ENCODE measurements at places on chromosomes 6 and 20.
A peak's percentile ranks its signal among the peaks of the same experiment; 100 is the strongest.

DNA sequence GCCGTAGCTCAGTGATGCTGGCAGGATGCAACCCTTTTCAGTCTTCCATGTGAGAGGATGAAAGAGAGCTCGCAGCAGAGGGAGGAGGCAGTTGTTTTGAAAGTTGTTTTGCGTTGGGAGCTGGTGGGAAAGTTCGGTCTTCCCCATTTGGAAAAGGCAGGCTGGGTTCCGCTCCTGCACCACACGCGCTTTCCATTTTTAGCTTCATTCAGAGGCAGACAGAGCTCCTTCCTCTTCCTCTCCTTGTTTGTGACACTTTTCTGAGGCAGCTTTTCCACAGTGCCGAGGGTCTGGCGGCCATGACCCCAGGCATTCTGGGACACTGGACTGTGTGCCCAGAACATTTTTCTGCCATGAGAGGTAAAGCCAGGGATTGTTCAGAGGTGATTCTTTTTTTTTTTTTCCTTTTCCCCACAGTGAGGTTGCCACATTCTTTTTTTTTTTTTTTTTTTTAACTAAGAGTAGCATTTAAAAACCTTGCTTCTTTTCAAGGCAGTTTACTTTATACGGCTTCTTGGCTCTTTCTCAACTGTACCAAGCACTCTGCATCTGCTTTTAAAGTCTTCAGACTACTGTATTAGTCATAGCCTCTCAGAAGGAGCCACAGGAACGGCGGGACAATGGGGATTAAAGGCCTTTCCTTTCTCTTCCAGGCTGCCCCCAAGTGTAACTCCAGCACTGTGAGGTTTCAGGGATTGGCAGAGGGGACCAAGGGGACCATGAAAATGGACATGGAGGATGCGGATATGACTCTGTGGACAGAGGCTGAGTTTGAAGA, 1.6 kb downstream of the PRDM1 start:
- DNase-seq: no peak

GRCh38 chr6:88856566-88856965, 106.9 kb downstream of the RNGTT start:
- no peak for DNase-seq

GRCh38 chr6:168292826-168293225, 26.8 kb downstream of the DACT2 start:
- peak; percentile 74 for DNase-seq

DNA sequence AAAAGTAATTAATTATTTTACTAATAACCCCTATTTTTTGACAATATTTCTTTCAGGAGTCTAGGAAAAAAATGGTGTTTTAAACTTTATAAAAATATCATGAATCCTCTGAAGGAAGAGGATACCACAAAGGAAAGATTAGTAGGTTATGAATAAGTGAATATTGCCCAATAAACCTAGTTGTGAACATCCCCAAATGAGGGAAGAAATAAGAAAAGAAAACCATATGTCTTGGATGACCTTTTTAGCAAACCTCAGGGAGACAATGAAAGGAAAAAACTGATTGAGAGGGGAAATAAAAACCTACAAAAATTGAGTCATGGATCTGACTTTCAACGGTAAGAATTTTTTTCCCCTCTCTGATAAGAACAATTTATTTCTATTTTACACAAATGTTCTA, 34.4 kb downstream of the TENT5A start:
- DNase-seq: no peak

GRCh38 chr6:158474961-158475343, 84.9 kb upstream of the TMEM181 start:
- DNase-seq: peak; percentile 81

- DNase-seq: no peak
Measured at GRCh38 chr6:16471910-16472297, 233.5 kb downstream of the GMPR start.

GRCh38 chr6:158027590-158028285, 46.1 kb downstream of the SYNJ2 start:
- no peak for DNase-seq

DNA sequence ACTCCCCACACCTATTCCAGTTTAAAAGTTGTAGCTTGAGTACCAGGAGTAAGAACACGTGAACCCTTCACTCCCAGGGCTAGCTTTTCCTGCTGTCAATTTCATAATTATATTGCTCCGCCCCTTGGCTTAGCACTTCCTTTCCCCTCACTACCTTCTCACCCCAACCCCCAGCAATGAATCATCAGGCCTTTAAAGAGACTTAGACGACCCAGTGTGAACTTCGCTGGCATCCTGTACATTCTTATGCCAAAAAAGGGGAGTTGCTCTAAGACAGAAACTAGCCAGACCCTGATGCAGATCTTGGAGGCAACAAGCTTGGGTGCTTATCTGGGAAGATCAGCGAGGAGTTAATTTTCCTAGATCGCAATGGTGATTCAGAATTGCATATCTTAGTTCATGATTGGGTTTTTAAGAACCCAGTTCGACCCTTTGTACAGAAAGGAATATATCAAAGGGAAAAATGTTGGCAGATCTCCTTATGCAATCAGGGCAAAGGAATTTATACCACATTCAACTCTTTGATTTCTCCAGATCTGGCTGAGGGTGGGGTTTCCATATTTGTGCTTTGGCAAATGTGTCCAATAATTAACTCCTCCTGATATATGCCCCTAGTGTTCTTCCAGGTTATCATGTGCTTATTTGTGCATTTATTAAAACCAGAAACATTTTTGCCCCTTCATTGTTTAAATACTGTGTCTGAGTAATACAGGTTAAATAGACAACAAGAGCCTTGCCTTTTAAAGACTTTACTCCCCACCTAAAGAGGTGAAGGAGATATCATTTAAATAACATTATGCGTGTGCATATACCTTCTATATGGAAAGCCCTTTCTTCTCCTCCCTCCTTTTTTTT, 8.1 kb upstream of the ATXN1 start:
- no peak for DNase-seq

DNA sequence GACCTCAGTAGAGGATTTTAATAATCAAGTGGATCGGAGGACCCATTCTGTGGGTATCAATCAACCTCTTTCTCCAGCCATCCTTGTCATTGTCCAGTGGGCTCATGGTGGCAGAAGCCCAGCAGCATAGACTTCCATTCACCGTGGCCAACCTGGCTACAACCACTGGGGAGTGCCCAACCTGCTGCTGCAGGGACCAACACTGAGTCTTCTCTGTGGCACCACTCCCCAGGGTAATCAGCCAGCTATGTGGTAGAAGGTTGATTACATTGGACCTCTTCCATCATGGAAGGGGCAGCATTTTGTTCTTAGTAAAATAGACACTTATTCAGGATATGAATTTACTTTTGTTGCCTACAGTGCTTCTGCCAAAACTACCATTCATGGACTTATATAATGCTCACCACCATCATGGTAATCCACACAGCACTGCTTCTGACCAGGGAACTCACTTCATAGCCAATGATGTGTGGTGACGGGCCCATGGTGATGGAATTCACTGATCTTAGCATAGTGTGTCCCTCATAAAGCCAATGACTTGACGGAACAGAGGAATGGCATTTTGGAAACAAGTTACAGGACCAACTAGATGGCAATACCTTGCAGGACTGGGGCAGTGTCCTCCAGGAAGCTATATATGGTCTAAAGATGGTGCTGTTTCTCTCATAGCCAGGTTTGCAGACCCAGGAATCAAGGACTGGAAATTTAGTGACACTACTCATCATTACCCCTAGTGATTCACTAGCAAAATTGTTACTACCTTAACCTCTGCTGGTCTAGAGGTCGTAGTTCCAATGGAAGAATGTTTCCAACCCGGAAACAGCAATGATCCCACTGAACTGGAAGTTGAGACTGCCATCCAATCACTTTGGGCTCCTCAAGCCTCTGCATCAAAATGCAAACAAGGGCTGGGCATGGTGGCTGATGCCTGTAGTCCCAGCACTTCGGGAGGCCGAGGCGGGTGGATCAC, 7.6 kb downstream of the CD24 start:
- no peak for DNase-seq

- DNase-seq: no peak
Measured at GRCh38 chr20:40274912-40275533, 414.0 kb downstream of the MAFB start.

DNA sequence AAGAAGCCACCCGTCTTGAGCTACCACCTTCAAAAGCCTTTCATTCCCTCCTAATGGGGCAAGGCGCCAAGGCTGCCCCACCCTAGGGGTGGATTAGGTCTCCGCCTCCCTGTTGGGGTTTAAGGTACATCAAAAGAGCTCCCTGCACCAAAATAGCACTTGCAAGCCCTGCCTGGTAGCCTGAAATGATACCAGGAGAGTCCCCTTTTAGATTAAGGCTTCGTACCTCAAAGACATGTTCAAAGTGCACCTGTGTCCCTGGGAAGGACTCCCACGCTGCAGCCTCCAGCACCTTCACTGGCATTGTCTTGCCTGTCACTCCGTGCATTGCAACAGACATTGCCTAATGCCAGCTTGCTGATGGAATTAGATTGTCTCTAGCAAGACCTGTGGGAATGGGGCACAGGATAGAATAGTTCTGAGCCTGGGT, 15.7 kb upstream of the CDKN1A start:
- peak; percentile 23 for DNase-seq

GRCh38 chr20:32621071-32621890, 36.1 kb upstream of the NOL4L start:
- no peak for DNase-seq

GRCh38 chr20:325889-326644, 715 bp downstream of the SOX12 start:
- peak; percentile 22 for DNase-seq

DNA sequence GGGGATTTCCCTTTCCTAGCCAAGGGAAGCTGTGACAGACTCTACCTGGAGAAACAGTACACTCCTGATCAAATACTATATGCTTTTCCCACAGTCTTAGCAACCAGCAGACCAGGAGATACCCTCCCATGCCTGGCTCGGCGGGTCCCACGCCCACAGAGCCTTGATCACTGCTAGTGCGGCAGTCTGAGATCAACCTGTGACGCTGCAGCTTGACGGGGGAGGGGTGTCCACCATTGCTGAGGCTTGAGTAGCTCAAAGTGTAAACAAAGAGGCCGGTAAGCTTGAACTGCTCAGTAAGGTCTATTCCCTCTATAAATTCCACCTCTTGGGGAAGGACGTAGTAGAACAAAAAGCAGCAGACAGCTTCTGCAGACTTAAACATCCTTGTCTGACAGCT, 63.2 kb downstream of the WASF1 start:
- no peak for DNase-seq

GRCh38 chr6:6494677-6495076, 93.8 kb upstream of the LY86 start:
- DNase-seq: no peak

DNA sequence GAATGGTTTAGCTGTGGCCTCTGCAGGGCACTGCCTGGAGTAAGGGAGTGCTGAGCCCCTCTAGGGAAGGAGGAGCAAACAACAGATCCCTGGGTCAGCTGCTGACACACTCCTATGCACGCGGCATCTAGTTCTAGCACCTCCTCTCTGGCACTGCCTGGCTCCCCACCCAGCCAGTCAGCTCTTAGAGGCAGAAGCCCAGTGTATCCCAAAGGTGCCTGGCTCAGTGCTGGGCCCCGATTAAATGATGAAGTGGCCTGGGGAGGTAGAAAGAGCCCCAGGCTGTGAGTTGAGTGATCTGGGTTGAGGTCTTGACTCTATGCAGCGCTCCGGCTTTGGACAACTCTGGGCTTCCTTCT, 7.6 kb upstream of the VEGFA start:
- DNase-seq: no peak

DNA sequence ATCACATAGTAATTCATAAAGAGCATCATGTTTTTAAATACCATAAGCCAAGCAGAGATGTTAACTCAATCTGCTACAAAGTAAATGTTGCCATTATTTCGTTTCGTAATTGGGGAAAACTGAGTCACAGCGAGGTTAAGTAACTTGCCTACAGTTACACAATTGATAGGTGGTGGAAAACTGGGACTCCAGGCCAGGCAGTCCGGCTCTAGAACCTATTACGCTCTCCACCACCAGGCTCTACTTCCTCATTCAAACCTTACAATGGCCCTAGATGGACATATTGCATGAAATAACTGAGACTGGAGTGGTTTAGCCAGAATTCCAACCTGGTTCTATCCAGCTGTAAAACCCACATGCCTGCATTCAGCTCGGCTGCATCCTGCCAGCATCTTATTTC, 58.2 kb downstream of the LINC00237 start:
- no peak for DNase-seq

DNA sequence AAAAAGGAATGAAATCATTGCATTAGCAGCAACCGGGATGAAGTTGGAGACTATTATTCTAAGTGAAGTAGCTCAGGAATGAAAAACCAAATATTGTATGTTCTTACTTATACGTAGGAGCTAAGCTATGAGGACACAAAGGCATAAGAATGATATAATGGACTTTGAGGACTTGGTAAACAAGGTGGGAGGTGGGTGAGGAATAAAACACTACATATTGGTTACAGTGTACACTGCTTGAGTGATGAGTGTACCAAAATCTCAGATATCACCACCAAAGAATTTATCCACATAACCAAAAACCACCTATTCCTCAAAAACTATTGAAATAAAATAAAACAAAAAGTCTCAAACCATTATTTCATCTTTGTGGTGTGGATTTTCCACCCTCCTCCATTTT, 593.5 kb downstream of the TENT5A start:
- DNase-seq: no peak

GRCh38 chr6:227074-227782, 65.1 kb upstream of the DUSP22 start:
- no peak for DNase-seq

DNA sequence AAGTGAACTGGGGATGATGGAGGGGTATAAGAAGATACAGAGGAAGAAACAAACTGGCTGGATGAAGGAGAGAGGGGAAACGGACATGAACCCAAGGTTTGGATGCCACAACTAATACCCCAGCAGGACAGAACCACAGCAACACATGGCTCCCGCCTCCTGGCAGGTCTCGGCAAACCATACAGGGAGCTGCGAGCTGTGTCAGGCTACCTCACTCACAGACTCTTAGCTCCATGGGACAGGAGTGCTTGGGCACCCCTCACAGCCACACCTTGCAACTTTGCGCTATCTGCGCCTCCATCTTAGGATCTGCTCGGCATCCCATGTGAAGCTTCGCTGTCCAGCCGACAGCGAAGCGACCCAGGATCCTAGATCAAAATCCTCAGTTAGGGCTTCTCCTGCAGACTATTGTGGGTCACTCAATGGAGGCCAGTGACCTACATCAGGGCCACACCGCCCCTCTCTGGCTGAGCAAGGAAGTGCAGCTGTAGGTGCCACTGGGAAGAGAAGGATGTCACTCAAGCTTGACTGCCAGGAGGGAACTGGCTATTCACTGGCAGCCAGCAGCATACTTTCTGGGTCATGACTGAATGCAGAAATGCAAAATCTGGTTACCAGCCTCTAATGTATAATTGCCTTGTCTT, 174.4 kb upstream of the RIN2 start:
- DNase-seq: peak; percentile 33

DNA sequence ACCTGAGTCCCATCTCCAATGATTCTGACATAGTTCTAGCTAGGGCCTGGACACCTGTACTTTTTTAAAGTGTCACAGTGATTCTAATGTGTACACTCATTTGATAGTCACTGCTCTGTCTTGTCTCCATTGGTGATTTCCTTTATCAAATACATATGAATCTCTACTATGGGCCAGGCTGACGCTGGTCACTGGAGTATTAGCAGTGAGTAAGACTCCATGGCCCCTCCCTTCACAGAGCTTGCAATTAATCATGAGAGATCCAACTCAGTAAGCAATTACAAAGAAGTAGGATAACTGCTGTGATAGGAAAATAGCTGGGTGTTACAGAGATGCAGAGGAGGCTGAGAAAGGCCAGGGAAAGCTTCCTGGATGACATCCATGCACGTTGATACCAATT, 19.3 kb upstream of the SASH1 start:
- DNase-seq: no peak

- DNase-seq: no peak
Measured at GRCh38 chr6:15768999-15769398, 106.2 kb upstream of the DTNBP1 start.

GRCh38 chr20:54623991-54624569, 148.7 kb downstream of the DOK5 start:
- DNase-seq: no peak

Data from DMS79 treated with DMSO at 0.1 percent for 48 hours (cell line).